A549 treated with CpdA at 1 μM for 4 hours (cell line): ENCODE measurements at places on chromosomes 7 and 10. TPM values are rescaled to one million over a fixed set of nuclear protein-coding genes. Genes with fewer than 3 reads are reported as not detected.

Gene PDK4
- 3.8 to 6.7 TPM (median 4.9 TPM) in 5 replicates for total RNA-seq

Gene KIAA1217
- total RNA-seq: 2.8 to 4.9 TPM (median 3.2 TPM) in 5 replicates

Gene GCC1
- total RNA-seq: 14.4 to 15.5 TPM (median 14.9 TPM) in 5 replicates

Gene FAM25G
- 1.1 to 2.6 TPM (median 1.4 TPM) in 4 of 5 replicates, not detected in the other for total RNA-seq

Gene TBX20
- total RNA-seq: 1.2 to 2.5 TPM (median 2.2 TPM) in 5 replicates

Gene FAM3C
- total RNA-seq: 38.0 to 51.4 TPM (median 41.0 TPM) in 5 replicates

Gene GJC3
- total RNA-seq: 0.15 to 0.27 TPM (median 0.19 TPM) in 5 replicates

Gene TUBAL3
- total RNA-seq: 0.24 to 0.49 TPM (median 0.31 TPM) in 5 replicates

Gene PRPF18
- total RNA-seq: 19.3 to 29.4 TPM (median 21.0 TPM) in 5 replicates

Gene SPDYE2
- not detected in 5 replicates for total RNA-seq

Gene TLX1
- not detected in 5 replicates for total RNA-seq

Gene ARHGAP22
- 3.6 to 4.4 TPM (median 4.0 TPM) in 5 replicates for total RNA-seq

Gene FGFR2
- total RNA-seq: 0.20 to 0.99 TPM (median 0.41 TPM) in 5 replicates

Gene IMMP2L
- 18.3 to 24.7 TPM (median 20.4 TPM) in 5 replicates for total RNA-seq

Gene SLK
- 24.0 to 39.6 TPM (median 28.0 TPM) in 5 replicates for total RNA-seq

Gene CTAGE8
- 0.03 to 0.08 TPM in 2 of 5 replicates, not detected in the others for total RNA-seq

Gene CHST15
- total RNA-seq: 8.2 to 9.1 TPM (median 8.8 TPM) in 5 replicates

Gene CPA4
- 5.8 to 8.1 TPM (median 6.5 TPM) in 5 replicates for total RNA-seq

Gene FRA10AC1
- total RNA-seq: 5.2 to 6.3 TPM (median 5.9 TPM) in 5 replicates

Gene LIPF
- not detected in 5 replicates for total RNA-seq

Gene RNLS
- total RNA-seq: 8.2 to 10.9 TPM (median 8.2 TPM) in 5 replicates

Gene FBH1
- total RNA-seq: 35.0 to 45.3 TPM (median 43.8 TPM) in 5 replicates

Gene CTTNBP2
- total RNA-seq: 0.16 to 0.58 TPM (median 0.39 TPM) in 5 replicates

Gene ANXA8L1
- total RNA-seq: 80.3 to 122 TPM (median 96.8 TPM) in 5 replicates

Gene CLIP2
- total RNA-seq: 15.3 to 23.4 TPM (median 19.2 TPM) in 5 replicates

Gene GRID2IP
- 0.01 TPM in 1 of 5 replicates, not detected in the others for total RNA-seq

Gene PRPS1L1
- total RNA-seq: not detected in 5 replicates

Gene SLC13A1
- total RNA-seq: not detected in 5 replicates

Gene NAT16
- 0.13 to 0.25 TPM (median 0.17 TPM) in 4 of 5 replicates, not detected in the other for total RNA-seq

Gene HOXA1
- 2.8 to 4.0 TPM (median 3.4 TPM) in 5 replicates for total RNA-seq

Gene SDK1
- 0.34 to 0.86 TPM (median 0.59 TPM) in 5 replicates for total RNA-seq

Gene LLCFC1
- not detected in 5 replicates for total RNA-seq

Gene FZD8
- total RNA-seq: 5.0 to 9.2 TPM (median 8.6 TPM) in 5 replicates

Gene PNLIPRP1
- not detected in 5 replicates for total RNA-seq

Gene FANK1
- 3.1 to 3.8 TPM (median 3.7 TPM) in 5 replicates for total RNA-seq

Gene SAMD9L
- total RNA-seq: 0.47 to 1.0 TPM (median 0.75 TPM) in 5 replicates

Gene ZNF485
- total RNA-seq: 1.6 to 2.8 TPM (median 2.1 TPM) in 5 replicates

Gene ZPBP
- not detected in 5 replicates for total RNA-seq

Gene ACHE
- total RNA-seq: 1.1 to 2.2 TPM (median 2.0 TPM) in 5 replicates

Gene GNAI1
- total RNA-seq: 32.9 to 43.1 TPM (median 36.0 TPM) in 5 replicates

Gene ST8SIA6
- total RNA-seq: 0.07 to 0.13 TPM in 2 of 5 replicates, not detected in the others

Gene MUC3A
- 8.9 to 15.9 TPM (median 12.7 TPM) in 5 replicates for total RNA-seq

Gene POMZP3
- 18.7 to 25.8 TPM (median 23.5 TPM) in 5 replicates for total RNA-seq

Gene ZNF467
- 1.1 to 1.9 TPM (median 1.3 TPM) in 5 replicates for total RNA-seq

Gene CNPY1
- not detected in 5 replicates for total RNA-seq

Gene PRXL2A
- total RNA-seq: 40.7 to 48.7 TPM (median 43.7 TPM) in 5 replicates

Gene MRPS17
- 23.6 to 32.1 TPM (median 27.6 TPM) in 5 replicates for total RNA-seq

Gene ASB4
- total RNA-seq: 0.10 to 0.44 TPM (median 0.23 TPM) in 5 replicates

Gene DNA2
- total RNA-seq: 9.7 to 12.6 TPM (median 10.2 TPM) in 5 replicates

Gene MBL2
- not detected in 5 replicates for total RNA-seq

Gene SPRN
- 0.14 to 0.26 TPM (median 0.22 TPM) in 5 replicates for total RNA-seq

Gene CALCR
- total RNA-seq: not detected in 5 replicates

Gene INPP5F
- 7.0 to 8.9 TPM (median 8.1 TPM) in 5 replicates for total RNA-seq

Gene PALD1
- total RNA-seq: 5.5 to 7.8 TPM (median 6.9 TPM) in 5 replicates

Gene CFAP69
- total RNA-seq: 1.3 to 2.0 TPM (median 1.6 TPM) in 5 replicates
